ENCODE measurements at places on chromosomes 4 and X. TPM values are rescaled to one million over a fixed set of nuclear protein-coding genes. Genes with fewer than 3 reads are reported as not detected.
A peak's percentile ranks its signal among the peaks of the same experiment; 100 is the strongest.

SERTM2 gene
- total RNA-seq: not detected

GRCh38 chr4:89836031-89836745 lies 773 bp downstream of the SNCA start:
- no peak overlapping the region for H3K27ac ChIP-seq
- H3K4me1 ChIP-seq: peaks cover 33% of the 10 kb centered on the region
- peaks cover 63% of the 10 kb centered on the region for H3K27me3 ChIP-seq
- H3K4me3 ChIP-seq: peak overlapping the region; percentile 80

STARD8 gene
- total RNA-seq: 2.6 TPM

- peaks cover 3% of the 10 kb centered on the region for H3K36me3 ChIP-seq
- H3K4me1 ChIP-seq: no peaks in the 10 kb centered on the region
- peaks cover 51% of the 10 kb centered on the region for H3K27me3 ChIP-seq
- DNase-seq: no peak
- no peak overlapping the region for H3K4me3 ChIP-seq
- H3K27ac ChIP-seq: no peak overlapping the region
These were observed 22.5 kb upstream of the JAKMIP1 start for GRCh38 chr4:6222761-6223292.

MAGEC2 gene
- total RNA-seq: not detected

PNMA5 gene
- total RNA-seq: not detected

DNA sequence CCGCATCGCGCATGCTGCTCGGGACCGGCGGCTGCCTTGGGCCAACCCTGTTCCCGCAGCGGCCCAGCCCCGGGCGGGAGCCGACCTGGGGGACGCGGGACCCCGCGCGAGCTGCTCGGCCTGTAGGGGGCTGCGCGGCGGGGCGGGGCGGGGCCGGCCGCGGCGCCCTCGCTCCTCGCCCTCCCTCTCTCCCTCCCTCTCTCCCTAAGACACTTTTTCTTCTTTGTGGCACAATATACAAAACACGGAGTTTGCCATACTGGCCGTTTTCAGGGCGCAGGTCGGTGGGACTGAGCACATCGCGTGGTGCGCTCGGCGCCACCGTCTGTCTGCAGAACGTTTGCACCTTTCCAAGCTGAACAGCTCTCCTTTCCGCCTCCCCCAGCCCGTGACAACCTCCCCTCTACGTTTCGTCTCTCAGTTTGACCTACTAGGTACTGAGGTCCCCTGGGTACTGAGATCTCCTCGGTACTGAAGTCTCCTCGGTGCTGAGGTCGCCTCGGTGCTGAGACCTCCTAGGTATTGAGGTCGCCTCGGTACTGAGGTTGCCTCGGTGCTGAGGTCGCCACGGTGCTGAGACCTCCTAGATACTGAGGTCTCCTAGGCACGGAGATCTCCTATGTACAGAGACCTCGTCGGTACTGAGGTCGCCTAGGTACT lies 261.1 kb upstream of the PLCXD1 start:
- peaks cover 5% of the 10 kb centered on the region for H3K4me1 ChIP-seq
- H3K27me3 ChIP-seq: no peaks in the 10 kb centered on the region
- peak overlapping the region; percentile 92 for H3K4me3 ChIP-seq
- H3K36me3 ChIP-seq: no peaks in the 10 kb centered on the region
- no peak for DNase-seq

- H3K27me3 ChIP-seq: no peaks in the 10 kb centered on the region
- H3K4me1 ChIP-seq: peaks cover 7% of the 10 kb centered on the region
- H3K36me3 ChIP-seq: peaks cover 15% of the 10 kb centered on the region
- H3K4me3 ChIP-seq: no peak overlapping the region
- DNase-seq: no peak
These were observed 13.8 kb downstream of the MOB1B start for GRCh38 chr4:70915874-70916559.

SPOCK3 gene
- total RNA-seq: not detected

DNA sequence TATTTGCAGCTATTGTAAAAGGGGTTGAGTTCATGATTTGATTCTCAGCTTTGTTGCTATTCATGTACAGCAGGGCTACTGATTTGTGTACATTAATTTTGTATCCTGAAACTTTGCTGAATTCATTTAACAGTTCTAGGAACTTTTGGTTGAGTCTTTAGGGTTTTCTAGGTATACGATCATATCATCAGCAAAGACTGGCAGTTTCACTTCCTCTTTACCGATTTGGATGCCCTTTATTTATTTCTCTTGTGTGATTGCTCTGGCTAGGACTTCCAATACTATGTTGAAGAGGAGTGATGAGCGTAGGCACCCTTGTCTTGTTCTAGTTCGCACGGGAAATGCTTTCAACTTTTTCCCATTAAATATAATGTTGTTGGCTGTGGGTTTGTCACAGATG lies 48.1 kb downstream of the NPY1R start:
- H3K27ac ChIP-seq: no peak overlapping the region
- H3K4me1 ChIP-seq: no peaks in the 10 kb centered on the region
- H3K27me3 ChIP-seq: no peaks in the 10 kb centered on the region
- no peaks in the 10 kb centered on the region for H3K36me3 ChIP-seq
- DNase-seq: no peak

GRCh38 chrX:45959567-45959966 lies 585.7 kb downstream of the ZNF674 start:
- no peak overlapping the region for H3K4me3 ChIP-seq
- H3K4me1 ChIP-seq: no peaks in the 10 kb centered on the region
- DNase-seq: no peak
- H3K27me3 ChIP-seq: no peaks in the 10 kb centered on the region
- no peaks in the 10 kb centered on the region for H3K36me3 ChIP-seq

RHOXF1 gene
- not detected for total RNA-seq

Data from activated T-helper 1 cell treated with anti-CD3 and anti-CD28 coated beads, Interleukin-12 subunit alpha, Interleukin-12 subunit beta, Interleukin-2, Interleukin-4 antibody, amounts not matched to agents 30 ng/mL and 10 ng/mL and 1 ng/mL, durations not matched to agents 14 hours and 24 hours and 36 hours (primary cell).